ENCODE measurements at places on chromosomes 7 and 10.
A peak's percentile ranks its signal among the peaks of the same experiment; 100 is the strongest.

GRCh38 chr10:130358981-130359650 lies 222.9 kb downstream of the GLRX3 start:
- no peak for DNase-seq
- peaks cover 12% of the 10 kb centered on the region for H3K27me3 ChIP-seq
- no peak overlapping the region for H3K27ac ChIP-seq
- no peak overlapping the region for H3K4me3 ChIP-seq

GRCh38 chr7:90320801-90321494 lies at the start of gene FAM237B:
TSS of gene FAM237B (minus strand) at chr7:90321304. CDS start at chr7:90319748, 1,556 bp downstream.
- peaks cover 16% of the 10 kb centered on the region for H3K27me3 ChIP-seq
- H3K4me3 ChIP-seq: peak within 1 kb of the TSS; percentile 80
- no peaks in the 10 kb centered on the region for H3K36me3 ChIP-seq

- no peaks in the 10 kb centered on the region for H3K27me3 ChIP-seq
- H3K4me1 ChIP-seq: no peaks in the 10 kb centered on the region
- no peak overlapping the region for H3K4me3 ChIP-seq
Observed at GRCh38 chr10:26869528-26869927, 8.8 kb upstream of the ABI1 start.

DNA sequence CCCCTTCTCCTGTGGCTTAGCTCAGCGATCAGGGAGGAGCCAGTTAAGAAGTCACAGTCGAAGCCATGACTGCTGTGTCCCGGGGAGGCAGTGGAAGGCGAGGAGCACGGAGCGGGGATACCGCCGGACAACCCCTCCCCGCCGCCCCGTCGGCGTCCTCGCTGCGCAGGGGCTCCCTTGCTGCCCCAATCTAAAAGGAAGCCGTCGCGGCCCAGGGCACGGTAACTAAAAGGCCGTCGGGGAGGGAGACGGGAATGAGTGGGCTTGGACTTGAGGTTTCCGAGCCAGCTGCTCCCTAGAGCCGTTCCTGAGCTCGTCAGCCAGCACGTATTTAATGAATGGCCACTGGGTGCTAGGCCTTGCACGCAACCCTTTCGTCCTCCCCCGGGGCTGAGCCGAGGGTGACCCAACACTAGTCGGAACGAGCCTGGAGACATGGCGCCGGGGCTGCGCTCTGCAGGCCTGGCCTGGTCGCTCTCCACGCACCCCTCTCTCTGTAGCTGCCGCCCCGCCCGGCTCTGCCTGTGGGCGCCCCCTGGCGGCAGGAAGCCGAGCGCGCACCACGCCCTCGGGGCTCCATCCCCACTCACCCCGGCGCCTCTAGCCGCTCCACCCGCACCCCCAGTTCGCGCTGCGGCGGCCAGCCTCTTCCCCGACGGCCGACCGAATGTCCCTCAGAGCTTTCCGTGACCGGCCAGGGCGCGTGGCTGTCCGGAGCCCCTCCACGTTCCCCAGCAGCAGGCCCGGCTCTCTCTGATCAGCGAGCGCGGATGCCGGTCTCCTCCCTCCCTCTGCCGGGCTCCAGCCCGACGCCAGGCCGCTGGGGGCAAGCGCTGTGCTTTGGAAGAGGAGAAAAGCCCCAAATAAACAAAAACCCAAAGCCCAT lies 29.3 kb upstream of the KCNK18 start:
- peak; percentile 89 for DNase-seq
- peaks cover 21% of the 10 kb centered on the region for H3K4me1 ChIP-seq
- H3K36me3 ChIP-seq: no peaks in the 10 kb centered on the region
- H3K27ac ChIP-seq: no peak overlapping the region
- H3K27me3 ChIP-seq: peaks cover 22% of the 10 kb centered on the region

- DNase-seq: no peak
- no peak overlapping the region for H3K4me3 ChIP-seq
- H3K4me1 ChIP-seq: peaks cover 2% of the 10 kb centered on the region
- H3K36me3 ChIP-seq: no peaks in the 10 kb centered on the region
Observed at GRCh38 chr7:116150588-116150987, 59.8 kb upstream of the TES start.

DNA sequence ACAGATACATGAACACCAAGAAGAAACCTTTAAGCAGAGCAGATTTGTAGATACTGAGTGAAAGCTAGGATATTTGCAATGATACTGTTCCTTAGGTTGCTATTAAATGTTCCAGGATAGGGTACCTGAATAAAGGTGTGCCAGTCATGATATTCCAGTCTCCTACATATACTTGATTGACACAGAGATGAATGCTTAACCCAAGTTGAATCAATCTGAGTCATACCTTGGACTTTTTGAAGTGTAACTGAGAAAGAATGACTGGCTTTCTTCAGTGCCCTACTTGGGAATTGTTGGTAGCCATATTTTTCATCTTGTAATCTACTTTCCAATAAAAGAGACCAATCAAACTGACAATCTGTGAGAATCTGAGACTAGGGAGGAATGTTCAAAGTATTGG lies 805.7 kb upstream of the GHITM start:
- no peak overlapping the region for H3K27ac ChIP-seq
- no peak overlapping the region for H3K4me3 ChIP-seq
- H3K36me3 ChIP-seq: no peaks in the 10 kb centered on the region
- H3K4me1 ChIP-seq: no peaks in the 10 kb centered on the region
- no peak for DNase-seq

GRCh38 chr7:77881871-77882270 lies 83.3 kb downstream of the PHTF2 start:
- no peak for DNase-seq
- H3K4me3 ChIP-seq: no peak overlapping the region
- no peaks in the 10 kb centered on the region for H3K36me3 ChIP-seq
- H3K4me1 ChIP-seq: no peaks in the 10 kb centered on the region
- no peaks in the 10 kb centered on the region for H3K27me3 ChIP-seq

DNA sequence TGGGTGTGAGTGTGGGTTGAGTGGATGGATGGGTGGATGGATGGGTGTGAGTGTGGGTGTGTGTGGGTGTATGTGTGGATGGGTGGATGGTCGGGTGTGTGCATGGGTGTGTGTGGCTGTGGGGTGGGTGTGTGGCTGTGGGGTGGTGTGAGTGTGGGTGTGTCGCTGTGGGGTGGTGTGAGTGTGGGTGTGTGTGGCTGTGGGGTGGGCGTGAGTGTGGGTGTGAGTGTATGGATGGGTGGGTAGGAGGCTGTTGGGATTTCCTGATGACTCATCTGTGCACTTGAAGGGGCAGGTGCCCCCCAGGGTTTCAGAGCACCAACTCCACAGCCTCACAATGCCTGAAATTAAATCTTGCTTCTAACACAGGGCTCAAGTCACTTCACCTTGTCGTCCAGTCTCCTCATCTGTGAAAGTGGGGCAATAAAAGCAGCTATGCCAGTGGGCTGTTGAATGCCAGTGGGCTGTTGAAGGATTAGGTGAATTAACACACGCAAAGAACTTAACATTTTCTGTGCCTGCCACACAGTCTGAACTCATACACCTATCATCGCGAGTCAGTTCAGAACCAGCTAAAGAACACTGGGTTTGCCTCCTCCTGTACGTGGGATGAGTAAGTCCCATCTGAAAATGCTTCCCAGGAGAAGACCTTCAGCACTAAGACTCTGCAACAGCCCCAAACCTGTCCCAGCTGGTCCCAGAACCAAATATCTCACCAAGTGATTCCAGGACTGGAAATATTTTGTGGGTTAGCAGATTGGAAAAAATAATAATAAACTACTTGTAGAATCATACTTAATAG lies 32.0 kb downstream of the SFMBT2 start:
- H3K4me3 ChIP-seq: peak overlapping the region; percentile 42
- H3K36me3 ChIP-seq: peaks cover 34% of the 10 kb centered on the region
- no peak overlapping the region for H3K27ac ChIP-seq

DNA sequence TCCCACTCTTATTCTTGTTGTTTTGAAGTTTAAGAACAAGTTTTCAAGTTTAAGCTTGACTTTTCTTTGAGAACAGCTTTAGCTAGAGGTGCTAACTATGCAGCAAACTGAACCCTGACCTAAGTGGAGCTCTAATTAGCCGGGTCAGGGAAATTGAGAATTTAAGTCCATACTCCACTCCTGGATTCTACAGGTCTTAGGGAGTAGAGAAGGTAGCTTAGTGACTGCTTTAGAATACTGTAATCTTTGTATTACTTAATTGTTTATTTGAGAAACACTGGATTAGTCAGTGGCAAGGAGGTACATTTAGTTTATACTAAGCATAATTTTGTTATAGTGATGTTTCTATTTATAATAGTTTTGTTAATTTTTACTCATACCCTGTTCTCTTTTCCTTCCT lies 74.6 kb upstream of the STRIP2 start:
- no peak for DNase-seq
- H3K27ac ChIP-seq: no peak overlapping the region
- H3K4me1 ChIP-seq: peaks cover 3% of the 10 kb centered on the region
- no peaks in the 10 kb centered on the region for H3K27me3 ChIP-seq
- no peaks in the 10 kb centered on the region for H3K36me3 ChIP-seq

DNA sequence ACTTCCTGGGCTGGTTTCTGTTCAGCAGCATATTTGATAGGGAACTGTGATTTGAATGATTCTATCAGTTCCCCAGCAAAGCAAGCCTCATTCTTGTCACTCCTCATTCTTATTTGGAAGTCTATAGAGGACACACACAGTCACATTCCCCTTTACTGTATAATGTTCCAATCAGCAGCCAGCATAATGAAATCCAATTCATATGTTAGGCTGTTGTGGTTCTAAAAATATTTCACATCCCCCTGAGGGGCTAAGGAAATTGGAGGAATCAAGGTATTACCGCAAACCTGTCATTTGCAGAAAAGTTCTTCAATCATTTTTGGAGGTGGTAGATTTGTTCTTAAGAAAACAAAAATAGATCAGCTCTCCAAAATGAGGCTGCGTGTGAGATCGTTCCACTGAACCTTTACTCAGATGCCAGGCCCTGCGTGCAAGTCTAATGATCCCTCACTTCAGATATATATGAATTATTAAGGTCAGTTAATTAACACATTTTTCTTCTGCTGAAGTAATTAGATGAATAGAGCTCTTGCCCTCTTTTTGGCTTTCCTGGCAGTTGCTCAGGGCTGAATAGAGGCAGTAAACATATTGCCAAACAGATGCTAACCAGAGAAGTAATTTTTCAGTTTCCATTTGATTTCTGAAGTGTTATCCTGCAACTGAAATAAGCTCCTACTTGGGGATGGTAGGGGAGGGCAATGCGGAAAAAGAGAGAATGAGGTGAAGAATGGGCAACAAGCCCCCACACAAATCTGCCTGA lies 31.8 kb downstream of the LSMEM1 start:
- peaks cover 5% of the 10 kb centered on the region for H3K36me3 ChIP-seq
- H3K4me3 ChIP-seq: no peak overlapping the region
- peaks cover 7% of the 10 kb centered on the region for H3K27me3 ChIP-seq
- no peak overlapping the region for H3K27ac ChIP-seq
- no peak for DNase-seq
- H3K4me1 ChIP-seq: peaks cover 25% of the 10 kb centered on the region

DNA sequence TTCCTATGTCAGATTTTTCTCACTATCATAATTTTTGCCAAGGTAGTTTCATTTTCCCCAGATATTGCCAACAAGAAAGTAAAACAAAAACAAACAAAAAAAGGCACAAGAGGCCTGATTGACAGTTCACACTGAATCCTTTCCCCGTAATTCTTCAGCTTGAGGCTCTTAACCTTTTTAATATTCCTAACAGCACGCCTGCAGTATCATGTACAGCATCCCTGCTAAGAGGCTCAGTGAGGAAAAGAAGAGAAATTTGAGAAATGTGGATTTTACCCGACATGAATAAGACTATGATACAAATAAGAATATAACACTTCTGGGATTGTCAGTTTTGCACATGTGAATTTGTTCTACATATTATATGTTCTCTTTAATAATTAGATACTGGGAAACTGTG lies 182.4 kb upstream of the CDK1 start:
- no peak overlapping the region for H3K27ac ChIP-seq
- H3K27me3 ChIP-seq: no peaks in the 10 kb centered on the region
- DNase-seq: no peak
- no peaks in the 10 kb centered on the region for H3K4me1 ChIP-seq

GRCh38 chr7:10973942-10974911 lies 555 bp downstream of the PHF14 start:
- peak overlapping the region; percentile 93 for H3K27ac ChIP-seq
- H3K36me3 ChIP-seq: peaks cover 4% of the 10 kb centered on the region
- H3K4me3 ChIP-seq: peak overlapping the region; percentile 95
- H3K27me3 ChIP-seq: peaks cover 6% of the 10 kb centered on the region
